Activated T-helper 1 cell treated with anti-CD3 and anti-CD28 coated beads, Interleukin-12 subunit alpha, Interleukin-12 subunit beta, Interleukin-2, Interleukin-4 antibody, amounts not matched to agents 30 ng/mL and 10 ng/mL and 1 ng/mL, durations not matched to agents 14 hours and 24 hours and 36 hours (primary cell): ENCODE measurements at places on chromosomes 1 and 21. TPM values are rescaled to one million over a fixed set of nuclear protein-coding genes. Genes with fewer than 3 reads are reported as not detected.

DNA sequence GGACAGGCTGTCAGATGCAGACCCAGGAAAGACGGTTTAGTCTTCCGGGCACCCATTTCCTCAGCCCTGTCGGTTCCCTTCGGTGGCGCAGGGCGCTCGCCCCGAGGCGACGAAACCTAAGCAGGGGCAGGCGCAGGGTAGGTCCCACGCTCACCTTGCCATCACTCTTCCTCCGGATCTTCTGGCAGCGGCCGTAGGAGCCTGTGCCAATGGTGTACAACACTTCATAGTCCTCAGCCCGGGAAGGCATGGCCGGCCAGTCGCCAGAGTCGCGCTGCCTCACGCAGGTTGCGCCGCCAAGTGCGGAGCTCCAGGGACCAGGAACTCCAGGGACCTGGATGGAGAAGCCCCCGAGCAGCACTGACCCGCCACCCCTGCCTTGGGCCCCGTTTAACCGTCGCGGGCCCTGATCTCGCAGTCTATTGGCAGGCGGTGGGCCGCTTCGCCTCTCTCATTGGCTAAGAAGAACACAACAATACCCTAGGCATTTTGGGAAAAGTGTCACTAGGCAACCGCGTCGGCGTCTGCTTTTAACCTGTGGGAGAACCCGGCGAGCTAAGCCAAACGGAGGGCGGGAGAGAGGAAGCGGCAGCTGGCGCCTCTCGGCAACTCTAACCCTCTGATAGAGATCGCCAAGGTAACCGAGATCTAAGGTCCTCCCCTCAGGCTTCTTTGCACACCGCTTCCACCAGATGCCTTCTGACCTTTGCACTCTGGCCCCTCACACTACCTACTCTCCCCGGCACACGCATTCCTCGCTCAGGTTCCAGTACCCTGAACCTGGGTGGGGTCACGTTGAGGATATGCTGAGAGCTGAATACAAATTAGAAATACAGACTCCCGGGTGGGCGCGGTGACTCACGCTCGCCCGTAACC lies at the start of gene NEK2:
NEK2 (minus strand) TSS at position 392 of the 876 bp plus-strand sequence; CDS start at position 250, 142 bp downstream.
- peak; percentile 87 for DNase-seq

- no peak for DNase-seq
Observed at GRCh38 chr21:25759573-25759972, 24.8 kb downstream of the GABPA start.

The C1orf94 gene
- not detected in 2 replicates for total RNA-seq

The OVAAL gene
- total RNA-seq = not detected in 2 replicates

The HEYL gene
- total RNA-seq = 0.10 TPM in 2 replicates

The PRSS38 gene
- total RNA-seq = not detected in 2 replicates

The PHF13 gene
- total RNA-seq = 18.8 and 19.5 TPM in 2 replicates
